ENCODE measurements at places on chromosomes 12 and 14.
A peak's percentile ranks its signal among the peaks of the same experiment; 100 is the strongest.

DNA sequence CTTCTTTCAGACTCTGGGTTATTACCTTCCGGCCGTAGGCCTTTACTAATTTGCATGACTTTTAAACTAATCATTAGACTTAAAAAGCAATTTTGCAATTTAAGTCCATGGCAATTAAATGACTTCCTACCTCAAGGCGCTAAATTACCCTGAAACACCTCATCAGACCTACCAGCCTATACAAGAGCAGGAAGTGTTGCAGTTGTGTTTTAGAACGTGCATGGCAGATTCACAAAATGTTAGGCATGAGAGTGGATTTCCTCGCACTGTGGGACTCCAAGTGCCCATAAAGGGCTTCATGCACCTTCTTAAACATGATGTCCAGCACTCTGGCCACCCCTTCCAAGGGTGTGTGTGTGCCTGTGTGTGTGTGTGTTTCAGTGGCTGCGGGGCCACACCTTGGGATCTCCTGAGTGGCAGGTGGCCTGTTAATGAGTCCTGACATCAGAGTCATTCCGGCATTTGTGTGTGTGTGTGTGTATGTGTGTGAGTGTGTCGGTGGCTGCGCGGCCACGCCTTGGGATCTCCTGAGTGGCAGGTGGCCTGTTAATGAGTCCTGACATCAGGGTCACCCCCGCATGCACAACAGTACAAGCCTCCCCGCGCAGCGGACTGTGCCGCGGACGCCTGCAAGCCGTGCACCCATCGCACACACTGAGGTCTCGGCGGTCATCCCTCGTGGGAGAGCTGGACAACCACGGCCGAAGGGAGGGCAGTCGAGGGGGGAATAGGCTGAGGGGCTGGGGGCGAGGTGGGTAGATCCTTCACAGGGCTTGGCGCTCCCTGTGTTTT, 900 bp downstream of the C2CD5 start:
- peak; percentile 17 for DNase-seq

DNA sequence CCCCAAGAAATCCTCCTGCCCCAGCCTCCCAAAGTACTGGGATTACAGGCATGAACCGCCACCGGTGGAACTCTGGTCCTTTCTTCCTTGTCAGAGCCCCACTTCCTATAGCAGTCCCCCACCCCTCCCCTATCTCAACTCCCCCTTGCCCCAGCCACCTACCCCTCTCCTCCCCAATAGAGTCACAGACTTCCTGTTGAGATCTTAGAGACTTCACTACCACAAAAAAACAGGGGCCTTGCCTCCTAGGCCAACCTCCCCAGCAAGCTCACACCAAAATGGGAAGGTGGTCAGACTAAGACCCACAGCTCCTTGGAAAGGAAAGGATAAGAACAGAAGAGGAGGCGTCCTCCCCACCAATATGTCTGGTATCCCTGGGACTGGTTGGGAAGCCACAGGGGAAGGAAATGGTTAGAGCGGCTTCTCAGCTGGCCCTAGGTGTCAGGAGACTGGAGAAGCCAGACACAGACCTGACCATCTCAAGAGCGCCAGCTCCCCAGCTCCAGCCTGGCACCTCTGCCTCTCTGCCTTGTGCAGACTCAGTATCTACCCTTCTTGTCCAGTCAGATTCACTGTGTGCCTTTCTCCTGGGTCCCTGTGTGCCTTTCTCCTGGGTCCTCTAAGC, 8.5 kb downstream of the ITGB7 start:
- no peak for DNase-seq

DNA sequence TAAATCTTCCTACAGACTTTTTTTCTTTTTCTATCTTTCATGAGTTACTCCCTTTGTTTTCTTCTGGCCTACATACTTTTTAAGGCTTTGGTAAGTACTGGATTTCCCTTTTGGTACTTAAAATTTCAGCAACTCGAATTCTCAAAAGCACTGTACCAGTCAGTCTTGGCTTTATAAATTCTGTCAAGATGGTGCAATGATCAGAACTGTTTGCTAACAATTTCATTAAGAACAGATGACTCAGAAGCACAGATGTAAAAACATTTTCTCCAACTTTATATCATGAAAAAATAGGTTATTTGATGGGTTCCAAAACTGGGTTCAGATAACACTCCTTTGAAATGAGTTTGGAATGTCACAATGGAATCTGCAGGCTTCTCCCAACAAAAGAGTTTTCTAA, 1961.8 kb upstream of the FLRT2 start:
- no peak for DNase-seq

DNA sequence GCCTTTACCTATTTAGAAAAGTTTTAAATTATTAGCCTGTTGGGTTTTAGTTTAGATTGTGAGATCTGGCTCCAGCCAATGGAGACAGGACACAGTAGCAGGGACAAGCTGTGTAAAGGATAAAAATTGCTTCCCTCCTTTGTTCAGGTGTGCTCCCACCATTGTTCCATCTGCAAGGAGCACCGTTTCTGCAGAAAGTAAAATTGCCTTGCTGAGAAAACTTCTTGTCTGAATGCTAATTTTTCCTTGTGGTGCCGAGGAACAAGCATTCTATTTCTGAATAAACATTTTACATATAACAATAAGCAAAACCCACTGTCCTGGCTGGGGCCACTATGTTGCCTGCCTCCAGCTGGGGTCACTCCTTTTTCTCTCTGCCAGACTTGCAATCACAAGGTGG, 72.7 kb upstream of the ZFP36L1 start:
- DNase-seq, result no peak

- peak; percentile 27 for DNase-seq
Observed at GRCh38 chr12:112992541-112993398, 14.5 kb downstream of the OAS2 start.

DNA sequence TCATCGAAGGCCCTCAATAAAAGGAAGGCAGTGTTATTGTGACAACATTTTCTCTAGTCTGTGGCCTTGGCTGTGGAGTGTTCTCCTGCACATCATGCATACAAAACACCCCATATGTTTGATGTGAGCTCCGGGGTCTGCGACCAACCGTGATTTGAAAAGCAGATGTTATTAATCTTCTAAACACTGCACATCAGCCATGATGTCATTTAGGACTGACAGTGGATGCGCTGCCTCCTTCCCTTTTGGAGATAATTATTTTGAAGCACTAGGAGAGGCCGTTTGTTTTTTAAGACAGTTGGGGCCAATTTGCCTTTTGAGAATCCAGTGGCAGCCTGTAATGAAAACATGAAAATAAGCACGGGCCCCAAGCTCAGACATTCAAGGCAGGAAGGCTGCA, 1041.6 kb downstream of the BCL11B start:
- no peak for DNase-seq

All from activated CD4-positive, CD25-positive, alpha-beta regulatory T cell treated with anti-CD3 and anti-CD28 coated beads, Interleukin-2, amount 50 U/mL, for 16 hours (primary cell).